ENCODE measurements at places on chromosomes 1 and 21.

GRCh38 chr1:234125283-234125682, 220.8 kb downstream of the SLC35F3 start:
- DNase-seq: peak; percentile 58

DNA sequence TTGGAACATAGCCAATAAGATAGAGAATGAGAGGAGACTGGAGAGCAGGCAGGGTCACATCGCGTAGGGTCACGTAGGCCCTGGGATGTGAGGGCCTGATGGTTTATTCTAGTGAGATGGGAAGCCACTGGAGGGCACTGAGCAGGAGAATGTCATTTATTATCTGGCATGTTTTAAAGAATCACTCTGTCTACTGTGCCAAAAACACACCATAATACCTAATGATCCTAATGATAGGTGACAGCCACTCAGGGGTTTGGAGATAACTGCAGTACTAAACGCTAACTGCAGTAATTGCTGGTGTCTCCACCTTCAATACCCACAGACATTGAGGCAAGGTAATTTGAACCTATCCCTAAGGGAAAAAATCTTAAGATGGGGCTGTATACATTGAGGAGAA, 185.4 kb downstream of the TTLL7 start:
- no peak for DNase-seq

GRCh38 chr1:245241526-245242130, 86.8 kb downstream of the KIF26B start:
- DNase-seq: no peak

GRCh38 chr1:80445033-80445432, 1355.7 kb upstream of the ADGRL2 start:
- no peak for DNase-seq

DNA sequence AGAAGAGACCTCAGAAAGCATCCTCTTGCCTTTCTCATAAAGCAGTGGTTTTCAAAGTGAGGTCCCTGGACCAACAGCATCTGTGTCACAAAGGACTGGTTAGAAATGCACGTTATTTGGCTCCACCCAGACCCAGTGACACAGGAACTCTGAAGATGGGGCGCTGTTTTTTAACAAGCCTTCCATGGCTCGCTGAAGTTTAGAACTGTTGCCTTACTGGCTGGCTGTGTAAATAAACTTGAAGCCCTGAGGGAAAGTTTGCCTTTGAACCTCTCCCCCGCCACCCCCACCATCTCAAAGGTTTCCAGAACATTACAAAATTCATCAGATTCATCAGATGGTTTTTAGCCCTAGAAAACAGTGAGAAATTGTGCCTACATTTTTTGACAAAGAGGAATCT, 21.8 kb upstream of the IKBKE start:
- DNase-seq: no peak

DNA sequence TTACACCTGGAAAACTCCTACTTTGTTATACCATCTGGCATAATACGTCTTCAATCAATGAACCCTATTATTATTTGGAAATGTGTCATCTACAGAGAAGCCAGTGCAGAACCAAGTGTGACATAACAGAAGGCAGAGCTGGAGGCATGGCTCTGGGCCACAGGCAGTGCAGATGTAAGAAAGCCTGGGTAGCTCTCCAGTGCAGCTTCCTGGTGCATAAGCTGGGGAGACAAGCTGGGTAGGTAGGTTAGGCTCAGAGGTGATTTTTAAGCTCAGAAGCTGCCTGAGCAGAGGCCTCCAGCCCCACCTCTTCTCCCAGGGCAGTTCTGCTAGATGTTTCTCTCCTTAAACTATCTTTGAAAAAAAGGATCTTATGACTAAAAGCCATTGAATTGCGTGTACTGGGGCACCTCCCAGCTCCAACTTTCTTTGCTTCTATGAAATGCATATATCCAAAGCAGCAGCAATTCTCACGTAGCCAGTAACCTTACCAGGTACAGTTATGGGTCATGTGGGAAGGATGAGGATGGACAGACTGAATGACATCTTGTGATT, 30.7 kb downstream of the AKNAD1 start:
- no peak for DNase-seq

GRCh38 chr1:116273042-116273783, 99.8 kb upstream of the ATP1A1 start:
- DNase-seq: no peak

DNA sequence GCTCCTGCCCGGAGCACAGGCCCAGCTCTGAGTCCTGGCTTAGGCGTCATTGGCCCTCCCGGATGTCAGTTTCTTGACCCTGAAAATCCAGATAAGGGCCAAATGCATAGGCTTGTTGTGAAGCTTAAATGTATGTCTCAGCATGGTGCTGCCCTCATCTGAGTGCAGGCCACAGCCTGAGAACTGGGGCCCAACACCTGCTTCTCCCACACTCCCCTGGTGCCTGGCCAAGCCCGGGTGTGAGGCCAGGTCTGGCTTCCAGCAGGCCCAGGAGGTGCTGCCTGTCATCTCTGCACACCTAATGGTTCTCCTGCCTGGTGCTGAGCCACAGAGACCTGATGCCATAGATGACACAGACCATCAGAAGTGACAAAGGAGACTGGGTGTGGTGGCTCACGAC, 14.0 kb downstream of the MX2 start:
- DNase-seq: no peak

GRCh38 chr1:3774276-3774945, 1.9 kb downstream of the SMIM1 start:
- no peak for DNase-seq

DNA sequence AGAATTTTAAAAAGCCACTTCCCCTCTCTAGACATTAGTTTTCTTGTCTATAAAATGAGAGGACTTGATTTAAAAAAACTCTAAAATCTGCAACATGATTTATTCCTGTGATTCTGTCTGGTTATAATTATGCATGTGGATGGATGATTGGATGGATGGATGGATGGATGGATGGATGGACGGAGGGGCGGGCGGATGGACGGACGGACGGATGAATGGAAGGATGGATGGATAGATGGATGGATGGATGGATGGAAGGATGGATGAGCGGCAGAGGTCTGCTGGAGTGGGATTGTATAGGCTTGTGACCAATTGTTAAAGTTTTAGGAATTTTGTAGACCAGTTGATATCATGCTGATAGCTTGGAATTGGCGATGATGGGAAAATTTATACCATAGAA, 135.2 kb upstream of the TIAM1 start:
- DNase-seq: no peak

GRCh38 chr21:18810136-18810535, 406.6 kb upstream of the TMPRSS15 start:
- DNase-seq: no peak

- no peak for DNase-seq
Observed at GRCh38 chr1:242873661-242874060, 349.2 kb upstream of the PLD5 start.

DNA sequence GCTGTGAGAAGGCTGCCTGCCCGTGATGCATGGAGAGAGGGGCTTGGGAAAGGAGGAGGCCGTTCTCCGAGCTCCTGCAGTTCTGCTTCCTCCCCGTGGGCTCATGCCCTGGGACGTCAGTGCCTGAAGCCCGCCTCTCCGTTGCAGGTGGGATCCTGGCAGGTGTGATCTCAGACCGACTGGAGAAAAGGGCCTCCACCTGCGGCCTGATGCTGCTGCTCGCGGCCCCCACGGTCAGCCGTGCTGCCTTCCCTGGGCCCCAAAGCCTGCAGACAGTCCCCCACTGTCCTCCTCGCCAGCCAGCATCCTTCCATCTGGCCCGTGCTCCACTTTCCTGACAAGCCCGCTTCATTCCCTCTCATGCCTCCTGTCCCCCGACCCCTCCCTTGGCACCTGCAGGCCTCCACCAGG, 50.9 kb downstream of the SLC37A1 start:
- no peak for DNase-seq

GRCh38 chr1:51283979-51284378, 46.4 kb downstream of the TTC39A start:
- peak; percentile 26 for DNase-seq

DNA sequence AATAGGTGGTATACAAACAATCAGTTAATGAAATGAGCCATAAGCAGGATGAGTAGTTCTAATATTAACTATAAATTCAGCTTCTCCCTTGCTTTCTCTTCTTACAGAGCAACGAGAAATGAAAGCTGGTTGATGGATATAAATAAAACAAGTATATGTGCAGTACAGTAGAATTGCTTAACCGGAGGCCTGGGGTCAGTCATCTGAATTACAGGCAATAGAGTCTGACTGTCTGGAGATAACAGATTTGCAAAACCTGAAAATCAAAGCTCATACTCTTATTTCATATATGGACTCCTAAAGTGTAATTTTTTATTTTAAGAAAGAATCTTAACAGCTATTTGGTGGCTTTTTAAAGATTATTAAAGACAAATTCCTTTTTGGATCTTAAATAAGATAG, 43.1 kb upstream of the SGIP1 start:
- DNase-seq: no peak

DNA sequence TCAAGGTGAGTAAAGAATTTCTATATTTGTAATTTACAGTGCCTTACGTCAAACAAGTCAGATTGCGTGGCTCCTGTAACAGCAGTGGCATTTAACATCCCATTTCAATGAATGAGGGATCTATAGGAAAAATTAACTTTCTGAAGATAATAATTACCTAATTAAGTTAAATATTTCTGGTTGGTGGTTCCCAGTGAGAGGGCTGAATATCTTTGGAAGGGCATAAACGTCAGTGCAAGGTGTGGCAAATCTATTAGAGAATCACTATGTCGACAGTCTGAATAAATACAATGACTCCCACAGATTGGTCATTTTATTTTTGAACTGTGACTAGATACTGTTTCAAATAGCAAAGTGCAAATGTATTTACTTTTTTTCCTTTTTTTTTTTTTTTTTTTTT, 80.0 kb downstream of the S1PR1 start:
- no peak for DNase-seq
